ENCODE measurements at places on chromosomes 5 and 9.

DNA sequence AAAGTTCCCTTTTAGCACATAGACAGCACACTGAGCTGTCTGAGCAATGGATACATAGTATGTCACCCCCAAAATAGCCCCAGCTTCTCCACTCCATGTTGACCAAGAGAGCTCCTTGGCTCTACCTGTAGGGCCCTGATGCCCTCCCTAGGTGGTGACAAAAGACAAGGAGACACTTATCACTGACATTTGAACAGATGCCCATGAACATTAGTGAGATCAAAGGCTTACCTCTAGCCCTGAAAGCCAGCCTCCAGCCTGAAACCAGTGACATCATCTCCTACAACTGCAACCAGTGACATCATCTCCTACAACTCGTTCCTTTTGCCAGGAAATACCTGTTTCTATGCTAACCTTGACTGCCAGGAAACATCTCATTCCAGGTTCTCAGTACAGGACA lies 122.7 kb downstream of the FSTL4 start:
- no peak for DNase-seq

- DNase-seq = no peak
Measured at GRCh38 chr9:112252194-112252593, 77.1 kb upstream of the SUSD1 start.

DNA sequence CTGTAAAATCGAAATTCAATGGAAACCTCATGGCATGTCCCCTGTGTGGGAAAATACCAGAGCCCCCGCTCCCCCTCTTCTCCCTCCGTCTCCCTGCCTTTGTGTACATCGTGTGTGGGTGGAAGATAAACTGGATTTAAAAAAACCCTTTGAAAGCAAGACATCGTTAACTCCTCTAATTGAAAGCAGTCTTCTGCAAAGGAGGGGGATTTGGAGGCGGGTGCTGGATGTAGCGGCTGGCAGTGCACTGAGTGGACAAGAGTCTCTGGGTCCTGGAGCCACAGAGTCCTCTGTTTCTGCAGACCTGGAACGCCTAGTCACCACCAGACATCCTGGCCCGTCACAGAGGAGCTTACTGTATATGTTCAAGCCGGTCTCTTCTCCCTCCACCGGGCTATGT lies 169.4 kb downstream of the PAPPA start:
- DNase-seq = no peak

- no peak for DNase-seq
Measured at GRCh38 chr5:133727636-133728035, 115.3 kb upstream of the FSTL4 start.

All from heart right ventricle (tissue), 16 donors.